ENCODE measurements at places on chromosomes 1 and 21.

DNA sequence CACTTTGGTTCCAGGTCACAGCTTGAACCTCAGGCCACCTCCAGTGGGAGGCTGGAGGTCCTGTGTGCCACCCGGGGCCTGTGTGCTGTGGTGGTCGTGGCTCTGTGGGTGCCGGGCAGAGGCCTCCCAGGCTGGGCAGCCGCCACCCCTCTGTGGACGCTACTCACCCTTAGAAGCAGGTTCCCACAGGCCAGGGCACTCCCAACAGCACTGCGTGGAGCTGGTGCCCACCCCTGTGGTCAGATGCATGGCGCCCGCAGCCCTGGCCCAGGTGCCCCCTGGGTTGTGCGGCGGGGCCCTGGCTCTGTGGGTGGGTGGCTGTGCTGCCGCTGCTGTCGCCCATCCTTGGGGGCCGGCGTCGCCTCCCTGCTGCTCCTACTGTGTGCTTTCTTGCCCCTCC lies 39.7 kb downstream of the SKI start:
- no peak for DNase-seq

DNA sequence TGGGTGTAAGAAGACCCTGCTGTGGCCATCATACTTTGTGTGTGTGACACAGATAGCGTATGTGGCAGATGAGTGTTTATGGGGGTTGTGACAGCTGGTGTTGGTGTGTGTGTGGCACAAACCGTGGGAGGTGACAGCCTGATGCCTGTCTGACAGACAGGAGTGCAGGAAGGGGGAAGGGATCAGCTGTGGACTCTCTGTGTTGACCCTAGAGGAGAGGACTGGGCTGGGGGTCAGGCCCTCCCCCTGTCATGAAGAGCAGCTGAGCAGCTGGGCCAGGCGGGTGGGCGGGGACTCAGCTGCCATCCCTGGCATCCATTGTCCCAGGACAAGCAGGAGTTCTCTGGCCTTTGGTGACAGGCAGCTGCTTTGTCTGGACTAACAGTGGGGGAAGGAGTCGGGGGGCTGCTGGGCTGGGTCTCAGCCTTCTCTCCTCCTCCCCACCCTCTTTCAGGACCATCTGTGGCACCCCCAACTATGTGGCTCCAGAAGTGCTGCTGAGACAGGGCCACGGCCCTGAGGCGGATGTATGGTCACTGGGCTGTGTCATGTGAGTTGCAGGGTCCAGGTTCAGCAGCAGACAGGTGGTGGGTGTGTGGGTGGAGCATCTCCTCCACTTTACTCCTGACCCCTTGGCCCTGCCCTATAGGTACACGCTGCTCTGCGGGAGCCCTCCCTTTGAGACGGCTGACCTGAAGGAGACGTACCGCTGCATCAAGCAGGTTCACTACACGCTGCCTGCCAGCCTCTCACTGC lies 2.3 kb downstream of the PLK3 start:
- peak; percentile 86 for DNase-seq

- DNase-seq, result no peak
Observed at GRCh38 chr1:10623686-10624145, 149.0 kb downstream of the PEX14 start.

- no peak for DNase-seq
Observed at GRCh38 chr1:208503787-208504186, 259.6 kb upstream of the PLXNA2 start.

- no peak for DNase-seq
Observed at GRCh38 chr1:227379555-227379892, 61.2 kb upstream of the CDC42BPA start.

GRCh38 chr1:154237880-154238506 lies 17.2 kb downstream of the UBAP2L start:
- no peak for DNase-seq

GRCh38 chr1:88800382-88801051 lies 90.8 kb downstream of the GTF2B start:
- DNase-seq, result peak; percentile 52

- no peak for DNase-seq
Observed at GRCh38 chr21:38823737-38824123, 18.0 kb downstream of the ETS2 start.

DNA sequence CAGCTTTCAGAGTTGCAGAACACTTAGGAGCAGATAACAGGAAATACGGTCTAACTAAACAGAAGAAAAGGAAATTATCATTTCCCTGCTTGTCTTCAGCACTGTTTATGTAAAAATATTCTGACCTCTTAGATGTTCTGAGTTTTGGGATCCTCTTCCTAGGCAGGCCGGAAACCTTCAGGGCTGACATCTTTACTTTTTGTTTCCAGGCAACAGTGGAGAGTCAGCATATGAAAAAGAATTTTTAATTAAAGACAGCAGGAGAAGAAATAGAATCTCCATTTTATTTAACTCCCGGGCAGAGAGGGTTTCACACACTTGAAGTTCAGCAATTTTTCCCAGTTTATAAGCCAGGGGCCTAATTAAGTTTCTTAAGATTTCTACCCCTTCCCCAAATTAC lies 5.1 kb upstream of the RIPPLY3 start:
- no peak for DNase-seq
